ENCODE measurements at places on chromosomes 4 and X.
A peak's percentile ranks its signal among the peaks of the same experiment; 100 is the strongest.

DNA sequence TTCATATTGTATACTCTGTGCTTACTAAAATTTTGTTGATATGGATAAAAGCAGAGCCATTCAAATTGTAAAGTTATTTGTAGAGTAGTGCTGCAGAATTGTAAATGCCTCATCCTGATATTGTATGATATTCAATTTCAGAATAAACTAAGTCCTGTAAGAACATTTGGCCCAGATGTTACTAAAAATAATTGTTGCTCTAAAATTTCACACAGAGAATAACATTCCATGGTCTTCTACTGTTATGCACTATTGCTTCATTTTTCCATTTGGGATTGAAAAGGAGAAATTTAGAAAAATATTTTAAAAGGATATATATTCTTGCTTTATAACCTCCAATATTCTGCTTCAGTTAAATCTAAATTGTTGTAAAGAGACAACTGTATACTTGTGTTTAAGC, 195.6 kb downstream of the LARP7 start:
- peak; percentile 55 for DNase-seq

DNA sequence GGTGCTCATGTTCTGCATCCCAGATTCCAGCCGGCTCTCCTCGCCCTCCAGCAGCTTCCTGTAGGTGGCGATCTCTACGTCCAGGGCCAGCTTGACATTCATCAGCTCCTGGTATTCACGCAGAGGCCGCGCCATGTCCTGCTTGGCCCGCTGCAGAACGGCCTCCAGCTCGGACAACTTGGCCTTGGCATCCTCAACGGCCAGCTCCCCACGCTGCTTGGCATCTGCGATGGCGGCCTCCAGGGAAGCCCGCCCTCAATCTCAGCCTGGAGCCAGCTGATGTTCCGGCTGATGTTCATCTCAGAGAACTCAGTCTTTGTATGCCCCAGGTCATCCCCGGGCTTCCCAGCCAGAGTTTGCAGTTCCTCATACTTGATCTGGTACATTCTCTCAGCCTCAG, 431.8 kb upstream of the DIPK2B start:
- DNase-seq, result no peak

DNA sequence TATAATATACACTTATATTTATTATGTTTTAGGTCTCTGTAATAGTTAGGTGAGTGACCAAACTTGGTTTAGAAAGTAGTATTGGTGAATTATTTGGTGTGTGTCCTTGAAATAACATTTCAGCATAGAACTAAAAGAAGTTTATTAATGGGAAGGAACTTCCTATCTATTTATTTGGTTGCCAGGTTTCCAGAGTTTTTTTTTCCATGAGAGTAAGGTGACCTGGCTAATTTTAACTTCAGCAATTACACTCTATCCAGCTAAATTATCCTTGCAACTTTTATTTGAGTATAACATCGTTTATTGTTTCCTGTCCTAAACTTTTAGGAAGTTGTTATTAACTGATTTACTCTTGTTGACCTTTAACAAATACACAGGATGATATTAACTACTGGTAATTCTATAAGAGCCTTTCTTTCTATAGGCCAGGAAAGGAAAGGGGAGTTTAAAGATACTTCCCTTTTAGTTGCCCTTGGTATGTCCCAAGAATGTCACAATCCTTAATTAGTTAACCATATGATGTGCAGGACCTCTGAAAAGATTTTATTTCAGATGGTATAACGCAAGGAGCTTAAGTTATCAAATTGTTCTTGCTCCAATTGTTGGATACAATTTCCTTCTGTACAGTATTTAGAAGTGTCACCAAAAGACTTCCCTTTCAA, 18.9 kb downstream of the PRDM8 start:
- no peak for DNase-seq

- DNase-seq, result no peak
These were observed 10.4 kb downstream of the ACOT9 start for GRCh38 chrX:23732704-23733103.

DNA sequence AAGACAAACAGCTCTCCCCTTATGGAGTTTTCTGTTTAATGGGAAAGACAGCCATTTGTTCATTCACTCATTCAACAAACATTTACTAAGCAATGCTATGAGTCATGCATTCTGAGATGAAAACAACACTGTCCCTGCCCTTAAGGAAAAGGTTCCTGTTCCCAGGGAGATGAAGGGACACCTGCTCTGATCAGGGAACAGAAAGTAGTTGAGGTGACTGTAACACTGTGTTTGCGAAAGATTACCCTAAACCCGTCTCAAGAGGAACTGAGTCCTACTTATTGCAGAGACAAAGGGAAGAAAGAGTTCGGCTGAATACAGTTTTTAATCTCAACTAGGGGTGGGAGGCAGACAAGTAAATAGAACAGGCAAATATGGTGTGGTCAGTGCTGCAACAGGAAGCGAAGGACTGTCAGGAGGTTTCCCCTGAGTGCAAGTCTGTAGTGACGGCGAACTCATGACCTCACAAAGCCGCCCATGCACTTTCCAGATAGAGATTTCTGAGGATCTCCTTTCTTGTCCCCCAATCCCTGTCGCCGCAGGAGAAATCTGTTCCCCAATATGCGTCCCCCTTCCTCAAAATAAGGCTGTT, 712 bp downstream of the STX18 start:
- DNase-seq, result peak; percentile 67

DNA sequence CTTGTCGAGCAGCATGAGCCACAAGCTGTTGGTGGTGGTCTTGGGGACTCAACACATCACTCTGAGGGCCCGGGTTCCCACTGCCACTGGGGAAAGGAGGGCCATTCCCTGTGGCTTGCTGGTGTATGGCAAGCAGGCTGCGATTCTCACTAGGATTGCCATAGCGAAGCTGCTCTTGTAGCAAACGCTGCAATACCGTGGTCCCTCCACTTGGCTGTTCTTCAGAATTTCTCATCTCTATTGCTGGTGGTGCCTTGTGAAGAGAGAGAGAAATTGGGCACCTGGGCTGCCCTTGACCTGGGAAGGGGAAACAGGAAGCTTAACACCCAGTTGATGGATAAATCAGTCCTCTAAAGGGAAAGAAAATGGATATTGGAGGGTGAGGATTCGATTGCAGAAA, 17.7 kb downstream of the AMOT start:
- DNase-seq, result no peak

- no peak for DNase-seq
These were observed 4.1 kb downstream of the OPHN1 start for GRCh38 chrX:68429216-68429615.

- DNase-seq, result peak; percentile 56
These were observed 119.4 kb downstream of the FAT4 start for GRCh38 chr4:125434136-125434535.

DNA sequence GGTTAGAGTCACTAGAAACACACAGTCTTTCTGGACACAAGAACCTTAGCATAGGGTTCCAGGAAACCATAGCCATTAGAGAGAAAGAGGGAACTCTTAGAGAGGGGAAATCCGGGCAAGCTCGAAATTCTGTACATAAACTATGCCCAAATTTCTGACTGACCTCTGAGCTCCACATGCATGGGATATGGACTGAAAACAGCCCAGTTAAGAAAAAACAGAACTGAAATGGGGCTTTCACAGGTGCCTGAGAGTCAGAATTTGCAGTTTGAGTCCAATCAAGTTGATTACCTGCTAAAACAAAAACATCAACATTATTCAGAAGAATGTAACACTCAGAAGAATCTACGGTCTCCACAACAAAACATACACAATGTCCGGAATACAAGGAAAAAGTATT, 13.1 kb downstream of the DCHS2 start:
- no peak for DNase-seq
